ENCODE measurements at places on chromosomes 3 and 15. TPM values are rescaled to one million over a fixed set of nuclear protein-coding genes. Genes with fewer than 3 reads are reported as not detected.

The CTSH gene
- 57.9 TPM for total RNA-seq

The RBP2 gene
- not detected for total RNA-seq

The UBAP1L gene
- total RNA-seq: 0.12 TPM

The NAALADL2 gene
- 0.78 TPM for total RNA-seq

The RAD51 gene
- 15.7 TPM for total RNA-seq

The EOMES gene
- total RNA-seq: not detected

The CYP1A2 gene
- total RNA-seq: not detected

The CLRN1 gene
- total RNA-seq: not detected

The RHOV gene
- total RNA-seq: 0.20 TPM

The CACNA2D2 gene
- not detected for total RNA-seq

The UTS2B gene
- not detected for total RNA-seq

The WDR48 gene
- total RNA-seq: 26.8 TPM

The PPP1R14D gene
- total RNA-seq: not detected

The CHRNA7 gene
- not detected for total RNA-seq

The DENND6A gene
- 19.9 TPM for total RNA-seq

The C2CD4A gene
- total RNA-seq: not detected

The PEX11A gene
- total RNA-seq: 12.6 TPM

The SLC35G2 gene
- 21.7 TPM for total RNA-seq

The TMEM40 gene
- total RNA-seq: not detected

The FOXL2NB gene
- under 0.01 TPM for total RNA-seq

The IL16 gene
- 0.96 TPM for total RNA-seq

The GOLGA6L7 gene
- not detected for total RNA-seq

The FRMD5 gene
- total RNA-seq: 9.3 TPM

The VIPR1 gene
- 215 TPM for total RNA-seq

The CRYGS gene
- 1.1 TPM for total RNA-seq

The KLF13 gene
- total RNA-seq: 60.3 TPM

The ATP8B4 gene
- total RNA-seq: 0.36 TPM

The ABHD17C gene
- total RNA-seq: 4.5 TPM

The SIDT1 gene
- under 0.01 TPM for total RNA-seq

The PLSCR2 gene
- not detected for total RNA-seq

The SRGAP3 gene
- total RNA-seq: 2.3 TPM

The DAZL gene
- not detected for total RNA-seq

The ATP13A5 gene
- not detected for total RNA-seq

The REC114 gene
- not detected for total RNA-seq

The SETMAR gene
- total RNA-seq: 13.8 TPM

The IGSF11 gene
- total RNA-seq: 0.39 TPM

The KCNMB2 gene
- total RNA-seq: 27.4 TPM

The STRA6 gene
- 114 TPM for total RNA-seq

The DVL3 gene
- 21.9 TPM for total RNA-seq

The CLDN16 gene
- not detected for total RNA-seq

The CADPS gene
- total RNA-seq: 0.59 TPM

The GOLGA8T gene
- total RNA-seq: not detected

The ITIH4 gene
- total RNA-seq: 0.68 TPM

The LIPC gene
- not detected for total RNA-seq

The GXYLT2 gene
- total RNA-seq: 64.6 TPM

The MYZAP gene
- total RNA-seq: 0.24 TPM

The FGF7 gene
- total RNA-seq: 3.2 TPM

The GMNC gene
- not detected for total RNA-seq

The PLOD2 gene
- total RNA-seq: 221 TPM

The FAM81A gene
- total RNA-seq: 4.9 TPM

The IQCF5 gene
- total RNA-seq: not detected

The SOX14 gene
- not detected for total RNA-seq

The INSYN1 gene
- total RNA-seq: not detected

The SLC24A5 gene
- 0.29 TPM for total RNA-seq

The RTP1 gene
- not detected for total RNA-seq
